ENCODE measurements at places on chromosomes 5 and 9.

DNA sequence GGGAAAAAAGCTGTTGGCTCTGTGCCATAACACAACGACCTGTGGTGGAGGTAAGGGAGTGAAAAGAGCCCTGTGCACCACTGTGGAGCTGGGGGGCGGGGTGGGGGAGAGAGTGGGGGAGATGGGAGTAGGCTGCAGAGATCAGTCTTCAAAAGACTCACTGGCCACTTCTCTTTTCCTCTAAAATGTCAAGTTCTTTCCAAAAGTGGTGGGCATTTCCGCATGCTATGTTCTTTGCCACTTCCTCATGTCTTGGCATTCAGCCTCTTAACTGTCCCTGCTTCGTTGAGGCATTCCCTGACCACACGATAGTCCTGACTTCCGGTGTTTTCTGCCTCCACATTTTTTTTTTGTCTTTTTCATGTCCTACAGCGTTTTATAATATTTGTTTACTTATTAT, 2.4 kb upstream of the PPP2R2B start:
- DNase-seq: no peak

GRCh38 chr9:111037708-111038330, 451 bp downstream of the LPAR1 start:
- DNase-seq: no peak

- DNase-seq: no peak
Measured at GRCh38 chr9:15225564-15226126, 81.4 kb downstream of the TTC39B start.

GRCh38 chr9:35906923-35907699, 1.1 kb downstream of the HRCT1 start:
- DNase-seq: no peak

DNA sequence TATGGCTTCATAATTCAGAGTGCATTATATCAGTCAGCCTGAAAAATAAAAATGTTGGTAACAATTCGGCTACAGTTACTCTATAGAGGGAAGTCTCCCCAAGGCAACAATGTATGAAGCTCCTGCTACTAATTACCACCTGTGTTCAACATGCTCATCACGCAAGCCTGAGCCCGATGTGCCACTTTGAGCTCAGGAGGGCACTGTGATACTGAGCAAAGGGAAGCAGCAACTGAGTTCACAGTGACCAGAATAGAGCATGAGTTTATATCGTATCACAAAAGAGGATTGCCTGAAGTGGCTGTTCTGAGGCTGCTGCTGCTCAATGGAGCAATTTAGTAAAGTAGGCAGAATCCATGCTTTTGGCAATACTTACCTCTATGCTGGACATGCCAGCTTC, 202.0 kb upstream of the HAPLN1 start:
- no peak for DNase-seq

All from activated CD4-positive, alpha-beta T cell treated with anti-CD3 and anti-CD28 coated beads, Interleukin-2, Interleukin-6, amounts not matched to agents 100 ng/mL and 50 ng/mL, durations not matched to agents 16 hours and 8 hours (primary cell).